ENCODE measurements at places on chromosomes 6 and 20. TPM values are rescaled to one million over a fixed set of nuclear protein-coding genes. Genes with fewer than 3 reads are reported as not detected.

Gene DEFB129
- not detected for polyA plus RNA-seq

- H3K36me3 ChIP-seq: no peaks in the 10 kb centered on the region
- H3K27me3 ChIP-seq: 0 out of 2 replicates have a peak, but pooled peaks cover 1% of the 10 kb centered on the region
- DNase-seq: no peak
- peaks cover 37% of the 10 kb centered on the region for H3K4me1 ChIP-seq
Observed at GRCh38 chr6:32222333-32223230, 1.3 kb downstream of the NOTCH4 start.

DNA sequence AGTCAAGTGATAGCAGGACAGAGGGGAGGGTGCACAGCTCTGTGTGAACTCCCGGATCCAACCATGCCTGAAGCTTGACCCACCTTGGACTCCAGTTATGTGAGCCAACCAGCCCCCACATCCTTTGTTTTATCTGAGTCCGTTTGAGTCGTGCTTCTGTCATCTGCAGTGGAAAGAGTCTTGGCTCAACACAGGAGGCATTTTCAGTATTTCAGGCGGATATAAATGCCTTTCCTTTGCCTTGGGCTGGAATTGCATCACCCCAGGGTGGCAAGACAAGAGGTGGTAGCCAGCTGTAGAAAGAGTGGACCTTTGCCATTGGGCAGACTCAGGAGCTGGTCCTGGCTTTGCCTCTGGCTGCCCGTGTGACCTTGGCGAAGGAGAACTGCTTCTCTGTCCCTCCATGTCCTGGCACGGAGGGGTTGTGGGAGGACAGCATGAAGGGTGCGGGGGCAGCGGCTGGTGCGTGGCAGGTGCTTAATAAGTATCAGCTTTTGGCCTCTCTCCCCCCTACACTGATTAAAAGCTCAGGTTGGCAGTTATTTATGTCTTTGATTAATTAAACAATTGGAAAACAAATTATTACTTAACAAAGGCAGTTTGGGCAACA lies 42.6 kb upstream of the APCDD1L start:
- H3K4me3 ChIP-seq: no peak overlapping the region
- no peaks in the 10 kb centered on the region for H3K27me3 ChIP-seq
- no peaks in the 10 kb centered on the region for H3K4me1 ChIP-seq
- no peak for DNase-seq
- H3K36me3 ChIP-seq: no peaks in the 10 kb centered on the region
- no peak overlapping the region for H3K27ac ChIP-seq

GRCh38 chr20:22962567-22963439 lies 72.3 kb upstream of the SSTR4 start:
- no peak overlapping the region for H3K27ac ChIP-seq
- no peak overlapping the region for H3K4me3 ChIP-seq
- H3K4me1 ChIP-seq: no peaks in the 10 kb centered on the region
- no peaks in the 10 kb centered on the region for H3K36me3 ChIP-seq
- DNase-seq: no peak

GRCh38 chr6:35489995-35490791 lies 6.7 kb downstream of the TEAD3 start:
- H3K4me1 ChIP-seq: peaks cover 8% of the 10 kb centered on the region
- H3K36me3 ChIP-seq: no peaks in the 10 kb centered on the region
- no peak overlapping the region for H3K4me3 ChIP-seq

Gene TGM3
- polyA plus RNA-seq: not detected

Data from GM12878 (cell line).